ENCODE measurements at places on chromosomes 2 and 18.

DNA sequence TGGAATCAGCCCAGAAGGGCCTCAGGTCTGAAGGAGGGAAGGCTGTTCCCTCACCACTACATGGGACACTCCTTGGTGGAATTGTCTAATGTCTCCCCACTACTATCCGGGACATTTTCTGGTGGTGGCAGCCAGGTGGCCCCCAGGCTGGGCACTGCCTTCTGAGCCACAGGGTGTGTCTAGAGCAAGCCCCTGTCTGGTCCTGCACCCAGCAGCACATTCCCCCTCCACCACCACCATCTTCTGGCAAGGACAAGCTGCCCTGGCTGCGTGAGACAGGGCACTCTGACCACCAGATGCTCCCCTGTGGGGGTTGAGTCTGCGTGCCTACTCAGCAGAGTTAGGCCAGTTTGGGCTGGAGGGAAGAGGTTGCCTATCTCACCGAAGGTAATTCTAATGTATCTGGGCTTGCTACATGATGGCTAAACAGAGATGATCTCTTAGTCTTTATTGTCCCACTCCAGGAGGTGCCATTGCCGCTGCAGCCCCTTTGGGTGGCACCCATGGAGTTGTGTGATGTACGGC lies 106.3 kb downstream of the PLB1 start:
- DNase-seq: no peak

GRCh38 chr2:112195167-112195766 lies 57.1 kb downstream of the FBLN7 start:
- no peak for DNase-seq

DNA sequence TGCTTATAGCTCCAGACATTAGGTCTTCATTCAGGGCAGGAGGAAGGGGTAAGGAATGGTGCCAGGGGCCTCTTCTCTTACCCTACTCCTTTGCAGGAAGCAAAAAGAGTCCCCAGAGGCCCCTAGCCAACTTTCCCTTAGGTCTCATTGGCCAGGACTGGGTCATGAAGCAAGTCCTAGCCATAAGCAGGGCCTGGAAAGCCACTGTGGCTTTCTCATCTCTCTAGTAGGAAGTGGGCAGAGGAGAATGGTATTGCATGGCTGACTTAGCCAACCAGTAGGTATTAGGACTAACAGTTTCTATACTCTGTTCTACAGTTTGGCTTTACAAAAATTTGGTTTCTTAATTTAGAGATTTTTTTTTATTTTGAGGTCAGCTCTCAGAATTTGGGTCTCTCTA lies 4.8 kb downstream of the FAM228A start:
- no peak for DNase-seq

GRCh38 chr18:80033181-80034067 lies 810 bp upstream of the RBFA start:
- no peak for DNase-seq

GRCh38 chr2:213422211-213422610 lies 137.9 kb downstream of the SPAG16 start:
- DNase-seq: no peak

GRCh38 chr2:226440127-226440918 lies 359.3 kb downstream of the IRS1 start:
- no peak for DNase-seq

DNA sequence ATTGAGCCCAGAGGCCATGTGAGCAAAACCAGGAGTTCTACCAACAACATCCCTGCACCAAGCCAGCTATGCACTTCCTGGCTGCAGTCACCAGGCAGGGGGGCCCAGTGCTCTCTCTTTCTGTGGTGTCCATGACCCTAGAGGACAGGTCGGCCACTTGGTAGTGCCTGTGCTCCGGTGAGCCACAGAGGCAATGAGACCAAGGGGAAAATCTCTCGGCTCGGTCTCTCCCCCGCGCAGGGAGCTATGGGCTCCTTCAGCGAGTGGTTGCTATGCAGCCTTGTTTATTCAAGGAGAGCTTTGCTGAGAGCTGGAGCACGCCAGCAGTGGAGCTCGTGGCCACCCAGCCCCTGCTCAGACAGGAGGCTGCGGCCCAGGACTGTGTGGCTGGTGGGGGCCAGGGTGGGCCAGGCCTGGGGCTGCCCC lies at the start of gene TOGARAM2:
TSS of gene TOGARAM2 (plus strand) at position 283 of the 426 bp plus-strand sequence. CDS start 13,537 bp downstream, outside the sequence.
- DNase-seq: no peak

DNA sequence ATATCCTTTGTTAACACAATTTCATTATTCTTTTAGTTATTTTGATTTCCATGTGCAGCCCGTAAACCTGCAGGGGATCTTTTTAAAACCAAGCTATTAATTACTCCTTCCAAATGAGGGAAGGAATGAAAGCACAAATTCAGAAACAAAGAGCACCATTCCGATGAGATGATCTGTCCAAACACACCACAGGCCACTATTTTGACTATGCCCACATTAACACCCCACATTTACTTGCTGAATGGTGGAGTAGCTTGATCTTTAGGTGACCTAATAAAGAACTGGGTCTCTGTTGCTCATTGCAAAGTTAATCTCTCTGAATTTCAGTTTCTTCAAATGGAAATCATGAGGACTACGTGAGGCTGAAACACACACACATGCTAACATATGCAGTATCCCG lies 218.0 kb downstream of the IRS1 start:
- no peak for DNase-seq

DNA sequence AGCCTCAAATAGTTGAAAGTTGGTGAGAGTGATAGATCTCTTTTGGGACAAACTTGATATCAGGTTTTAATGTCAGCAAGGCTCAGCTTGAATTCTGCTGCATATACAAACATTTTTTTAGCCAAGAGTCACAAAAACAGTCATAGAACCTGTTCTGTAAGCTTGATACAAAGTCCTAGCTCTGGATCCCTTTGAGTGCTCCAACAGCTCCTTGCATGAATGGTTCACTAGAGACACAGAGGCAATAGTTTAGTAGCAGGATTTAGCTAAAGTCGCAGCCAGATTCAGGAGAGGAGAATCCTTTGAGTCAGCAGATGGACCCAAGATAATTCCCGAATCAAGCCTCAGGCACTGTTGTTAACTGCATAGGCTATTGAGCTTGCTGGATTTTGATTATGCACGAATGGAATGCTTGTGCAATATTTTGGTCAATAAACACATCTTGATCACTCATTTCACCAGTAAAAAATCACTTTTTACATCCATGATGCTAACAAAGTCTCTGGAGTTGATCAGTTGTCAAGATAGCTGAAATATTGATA lies 148.6 kb downstream of the KLHL14 start:
- no peak for DNase-seq

DNA sequence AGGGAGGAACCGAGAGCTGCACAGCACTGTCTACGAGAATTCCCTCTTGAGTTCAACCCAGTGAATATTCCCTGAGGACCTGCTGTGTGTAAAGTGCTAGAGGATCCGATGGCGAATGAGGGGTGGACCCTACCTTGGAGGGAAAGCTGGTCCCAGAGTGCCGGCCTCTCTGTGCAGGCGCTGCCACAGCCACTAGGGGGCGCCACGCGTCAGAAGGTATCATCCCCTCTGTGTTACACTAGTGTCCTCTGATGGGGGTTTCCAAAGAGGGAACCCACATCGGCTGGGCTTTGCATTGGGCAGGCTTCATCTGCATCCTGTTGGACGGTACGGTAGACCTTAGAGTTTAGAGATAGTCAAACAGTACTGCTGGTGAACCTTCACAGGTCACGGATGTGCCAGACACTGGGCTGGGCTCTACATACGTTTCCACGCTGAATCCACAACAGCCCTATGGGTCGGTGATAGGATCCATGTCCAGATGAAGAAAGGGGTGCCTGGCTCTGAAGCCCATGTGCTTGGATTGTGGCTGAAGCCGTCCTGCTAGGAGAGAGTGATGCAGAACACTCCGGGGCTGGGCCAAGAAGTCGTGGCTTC lies 39.0 kb downstream of the COA5 start:
- no peak for DNase-seq

DNA sequence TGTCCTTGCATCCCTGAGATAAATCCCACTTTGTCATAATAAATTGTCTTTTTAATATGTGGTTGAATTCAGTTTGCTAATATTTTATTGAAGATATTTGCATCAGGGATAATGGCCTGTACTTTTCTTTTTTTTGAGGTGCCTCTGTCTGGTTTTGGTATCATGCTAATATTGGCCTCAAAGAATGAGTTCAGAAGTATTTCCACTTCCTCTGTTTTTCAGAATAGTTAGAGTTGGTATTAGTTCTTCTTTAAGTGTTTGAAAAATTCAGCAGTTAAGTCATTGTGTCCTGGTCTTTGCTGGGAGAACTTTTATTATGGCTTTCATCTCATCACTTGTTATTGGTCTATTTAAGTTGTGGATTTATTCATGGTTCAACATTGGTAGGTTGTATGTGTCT lies 464.1 kb upstream of the CRIM1 start:
- no peak for DNase-seq

DNA sequence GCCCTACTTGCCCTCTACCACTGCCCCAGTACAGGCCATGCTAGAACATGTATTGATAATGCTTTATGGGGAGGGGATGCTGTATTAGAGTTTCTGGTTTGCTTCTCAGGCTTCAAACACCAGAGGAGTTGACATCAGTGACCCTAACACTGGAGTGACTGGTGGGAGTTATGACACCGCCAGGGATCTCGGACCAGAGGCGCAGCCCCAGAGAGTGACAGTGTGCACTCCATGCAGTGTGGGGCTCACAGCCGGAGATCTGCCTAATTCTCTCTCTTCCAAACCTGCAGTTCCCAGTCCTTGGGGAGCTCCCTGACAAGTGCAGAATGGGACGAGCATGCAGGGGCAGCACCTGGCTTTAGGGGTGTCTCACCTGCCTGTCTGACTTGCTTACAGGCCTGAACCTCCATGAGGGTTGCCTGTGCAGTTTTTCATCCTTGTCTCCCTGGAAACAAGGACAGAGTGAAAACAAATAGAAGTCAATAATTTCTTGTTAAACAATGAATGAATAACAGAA lies 244.9 kb upstream of the MYT1L start:
- DNase-seq: no peak

GRCh38 chr18:49212819-49213218 lies 247.6 kb downstream of the DYM start:
- no peak for DNase-seq

GRCh38 chr2:96522304-96523203 lies 14.0 kb upstream of the ARID5A start:
- DNase-seq: no peak

- no peak for DNase-seq
Measured at GRCh38 chr18:52000435-52000834, 339.6 kb upstream of the DCC start.

- DNase-seq: peak; percentile 81
Measured at GRCh38 chr2:61536572-61537276, 1.4 kb downstream of the XPO1 start.

GRCh38 chr2:26274058-26274613 lies 29.4 kb downstream of the HADHB start:
- DNase-seq: peak; percentile 36

DNA sequence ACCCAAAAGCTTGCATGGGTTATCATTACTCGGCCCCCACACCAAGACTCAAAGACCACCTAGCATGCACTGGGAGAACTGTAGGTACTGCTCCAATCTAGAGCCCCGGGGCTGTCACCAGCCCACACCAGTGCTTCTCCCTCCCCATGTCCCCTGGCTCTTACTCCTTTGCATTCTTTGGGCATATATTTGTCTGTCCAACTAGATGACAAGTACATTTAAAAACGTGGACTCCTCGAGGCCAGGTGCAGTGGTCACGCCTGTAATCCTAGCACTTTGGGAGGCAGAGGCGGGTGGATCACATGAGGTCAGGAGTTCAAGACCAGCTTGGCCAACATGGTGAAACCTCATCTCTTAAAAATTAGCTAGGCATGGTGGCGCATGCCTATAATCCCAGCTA lies 7.8 kb downstream of the AFG3L2 start:
- DNase-seq: no peak
